ENCODE measurements at places on chromosomes 12 and 14. TPM values are rescaled to one million over a fixed set of nuclear protein-coding genes. Genes with fewer than 3 reads are reported as not detected.

The P2RX7 gene
- total RNA-seq: 4.3 TPM

The GPR162 gene
- total RNA-seq: 9.9 TPM

GRCh38 chr12:96456265-96456974 lies 33.0 kb upstream of the CFAP54 start:
- no peaks in the 10 kb centered on the region for H3K36me3 ChIP-seq
- H3K27ac ChIP-seq: no peak overlapping the region
- no peak overlapping the region for H3K4me3 ChIP-seq
- H3K4me1 ChIP-seq: no peaks in the 10 kb centered on the region
- DNase-seq: no peak
- H3K27me3 ChIP-seq: no peaks in the 10 kb centered on the region

The TRIM9 gene
- total RNA-seq: 1.7 TPM

GRCh38 chr14:58947814-58948445 lies 240.5 kb upstream of the DAAM1 start:
- no peak for DNase-seq
- no peaks in the 10 kb centered on the region for H3K36me3 ChIP-seq
- no peak overlapping the region for H3K4me3 ChIP-seq
- H3K4me1 ChIP-seq: no peaks in the 10 kb centered on the region
- H3K27me3 ChIP-seq: no peaks in the 10 kb centered on the region

The OAS1 gene
- 10.0 TPM for total RNA-seq

The POLE2 gene
- total RNA-seq: 0.39 TPM

All from esophagus muscularis mucosa (tissue), 4 donors.